ENCODE measurements at places on chromosomes 5 and 9.

DNA sequence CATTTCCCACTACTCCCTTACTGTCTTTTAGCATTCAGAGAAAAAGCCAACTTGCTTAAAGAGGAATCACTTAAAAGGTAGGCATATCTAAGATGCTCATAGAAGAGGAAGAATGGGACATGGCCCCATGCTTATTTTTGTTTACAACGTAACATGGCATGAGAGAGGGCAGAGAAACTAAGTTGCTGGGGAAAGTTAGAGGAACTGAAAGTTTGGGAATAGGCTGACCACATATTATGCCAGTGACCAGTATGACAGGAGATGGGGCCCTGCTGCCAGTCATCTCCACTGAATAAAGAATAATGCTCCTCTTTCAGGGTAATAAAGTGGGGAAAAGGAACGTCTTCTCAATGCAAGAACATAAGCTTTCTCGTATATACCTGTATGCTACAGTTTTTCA is 1.9 kb downstream of the PLPP6 start:
- no peak for DNase-seq

DNA sequence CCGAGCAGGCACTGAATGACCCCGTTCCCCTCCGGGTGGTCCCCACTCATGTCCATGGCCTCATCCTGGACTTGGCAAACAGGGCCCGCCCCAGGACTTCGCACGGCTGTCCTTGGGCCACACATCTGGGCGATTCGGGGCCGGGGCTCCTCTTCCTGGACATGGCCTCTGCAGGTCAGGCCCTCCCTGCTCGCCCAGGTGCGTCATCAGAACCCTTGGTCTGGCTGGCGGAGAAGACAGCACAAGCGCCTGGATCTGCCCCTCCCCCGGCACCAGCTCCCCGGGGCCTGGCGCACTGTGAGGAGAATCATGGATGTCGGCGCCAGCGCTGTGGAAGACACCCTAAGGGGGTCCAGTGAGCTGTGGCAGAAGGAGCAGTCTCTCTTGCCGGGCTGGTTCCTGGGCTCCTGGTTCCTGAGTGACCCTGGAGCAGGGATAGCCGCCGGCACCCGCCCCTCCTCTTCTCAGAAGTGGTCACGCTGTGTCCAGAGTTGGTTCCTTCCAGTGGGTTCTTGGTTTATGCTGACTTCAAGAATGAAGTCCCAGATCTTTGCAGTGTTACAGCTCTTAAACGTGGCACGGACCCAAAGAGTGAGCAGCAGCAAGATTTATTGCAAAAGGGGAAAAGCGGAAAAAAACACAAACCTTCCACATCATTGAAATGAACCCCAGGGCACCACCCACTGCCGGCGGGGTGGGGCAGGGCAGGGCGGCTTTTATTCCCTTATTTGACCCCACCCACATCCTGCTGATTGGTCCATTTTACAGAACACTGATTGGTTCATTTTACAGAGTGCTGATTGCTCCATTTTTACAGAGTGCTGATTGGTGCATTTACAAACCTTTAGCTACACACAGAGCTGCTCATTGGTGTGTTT is 25.9 kb upstream of the SLC12A7 start:
- DNase-seq, result no peak

- no peak for DNase-seq
Observed at GRCh38 chr5:10522224-10522611, 41.7 kb upstream of the ANKRD33B start.

GRCh38 chr9:36161187-36161586 is 8.0 kb upstream of the CCIN start:
- no peak for DNase-seq

GRCh38 chr9:18451406-18451805 is 22.5 kb upstream of the ADAMTSL1 start:
- no peak for DNase-seq

- DNase-seq, result no peak
Observed at GRCh38 chr9:114893221-114894010, 37.0 kb downstream of the TNFSF8 start.

GRCh38 chr5:36728697-36729543 is 122.5 kb downstream of the SLC1A3 start:
- DNase-seq, result no peak

DNA sequence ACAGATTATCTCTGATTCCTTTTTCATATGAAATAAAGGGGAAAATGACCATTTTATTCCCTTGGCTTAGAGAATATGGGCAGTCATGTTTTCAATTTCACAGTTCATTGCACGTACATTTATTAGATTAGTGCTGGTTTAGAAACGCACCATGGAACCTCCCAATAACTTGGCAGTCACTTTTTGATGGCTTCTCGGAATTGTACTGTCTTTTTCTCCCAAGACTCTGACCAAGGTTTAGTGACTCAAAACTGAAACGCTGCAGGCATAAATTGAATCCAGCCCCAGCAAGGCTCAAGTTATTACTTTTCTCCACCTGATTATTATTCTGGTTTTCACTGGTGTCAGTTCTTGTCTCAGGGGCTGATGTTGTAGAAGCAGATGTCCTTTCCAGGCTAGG is 55.6 kb upstream of the EGFLAM start:
- DNase-seq, result no peak

GRCh38 chr5:139998837-139999236 is 44.3 kb downstream of the NRG2 start:
- DNase-seq, result no peak

Data from glutamatergic neuron (in vitro differentiated cells).